ENCODE measurements at places on chromosomes 2 and 18.

- DNase-seq = no peak
Measured at GRCh38 chr2:38444247-38444646, 67.2 kb upstream of the ATL2 start.

- peak; percentile 2 for DNase-seq
Measured at GRCh38 chr2:144372410-144373080, 147.4 kb downstream of the ZEB2 start.

GRCh38 chr2:20300656-20301055 is 50.0 kb downstream of the PUM2 start:
- no peak for DNase-seq

DNA sequence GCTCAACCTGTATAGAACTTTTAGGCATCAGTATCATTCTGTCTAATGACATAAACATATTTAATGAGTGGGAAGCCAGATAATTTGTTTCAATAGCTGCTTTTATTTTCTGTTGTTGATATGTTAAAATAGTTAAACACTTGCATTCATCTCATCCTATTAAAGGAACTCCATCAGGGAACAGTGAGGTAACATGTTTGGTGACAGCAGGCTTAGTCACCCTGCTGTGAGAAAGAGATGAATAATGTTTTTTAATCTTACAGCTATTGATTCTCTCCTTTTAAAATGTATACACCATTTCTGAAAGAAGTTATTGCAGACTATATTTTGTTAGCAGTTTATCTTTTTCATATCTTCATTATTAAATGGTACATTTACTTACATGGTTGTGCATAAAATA is 123.3 kb upstream of the CWC22 start:
- no peak for DNase-seq

- no peak for DNase-seq
Measured at GRCh38 chr2:134482131-134482723, 228.4 kb downstream of the MGAT5 start.

- no peak for DNase-seq
Measured at GRCh38 chr2:11092701-11093335, 62.4 kb upstream of the SLC66A3 start.

DNA sequence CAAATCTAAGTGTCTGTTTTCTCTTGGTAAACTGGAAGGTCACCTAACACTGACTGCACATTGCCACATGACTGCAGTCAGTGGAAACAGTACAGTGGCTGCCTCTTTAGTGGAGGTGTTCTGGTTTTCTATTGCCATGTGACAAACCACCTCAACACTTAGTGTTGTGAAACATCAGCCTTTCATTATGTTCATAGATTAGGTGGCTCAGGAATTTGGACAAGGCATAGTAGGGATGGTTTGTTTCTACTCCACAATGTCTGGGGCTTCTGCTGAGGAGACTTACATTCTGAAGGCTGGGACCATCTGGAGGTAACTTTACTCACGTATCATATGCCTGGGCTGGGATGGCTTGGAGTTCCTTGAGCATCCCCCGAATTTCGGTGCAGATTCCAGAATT is 26.5 kb downstream of the CCDC85A start:
- no peak for DNase-seq

GRCh38 chr18:36017232-36017631 is 44.8 kb downstream of the RMP24 start:
- DNase-seq = no peak

DNA sequence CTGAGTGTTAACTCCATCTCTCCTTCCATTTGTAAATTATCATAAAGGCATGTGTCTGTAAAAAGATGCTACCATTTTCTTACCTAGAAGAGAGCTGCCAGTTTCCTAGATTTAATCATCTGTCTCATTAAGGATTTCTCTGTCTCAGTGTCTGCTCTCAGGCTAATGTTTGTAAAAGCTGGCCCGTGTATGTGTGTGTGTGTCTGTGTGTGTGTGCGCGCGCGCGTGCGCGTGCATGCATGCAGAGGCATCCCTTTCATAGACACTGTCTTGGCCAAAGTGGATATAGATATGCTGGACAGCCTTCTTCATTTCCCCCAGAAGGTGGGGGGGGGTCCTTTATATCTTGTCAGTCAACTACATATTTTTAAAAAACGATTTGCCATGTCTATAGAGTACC is 18.9 kb downstream of the MGAT5 start:
- no peak for DNase-seq

- no peak for DNase-seq
Measured at GRCh38 chr2:83058683-83059082, 1400.4 kb downstream of the SUCLG1 start.

DNA sequence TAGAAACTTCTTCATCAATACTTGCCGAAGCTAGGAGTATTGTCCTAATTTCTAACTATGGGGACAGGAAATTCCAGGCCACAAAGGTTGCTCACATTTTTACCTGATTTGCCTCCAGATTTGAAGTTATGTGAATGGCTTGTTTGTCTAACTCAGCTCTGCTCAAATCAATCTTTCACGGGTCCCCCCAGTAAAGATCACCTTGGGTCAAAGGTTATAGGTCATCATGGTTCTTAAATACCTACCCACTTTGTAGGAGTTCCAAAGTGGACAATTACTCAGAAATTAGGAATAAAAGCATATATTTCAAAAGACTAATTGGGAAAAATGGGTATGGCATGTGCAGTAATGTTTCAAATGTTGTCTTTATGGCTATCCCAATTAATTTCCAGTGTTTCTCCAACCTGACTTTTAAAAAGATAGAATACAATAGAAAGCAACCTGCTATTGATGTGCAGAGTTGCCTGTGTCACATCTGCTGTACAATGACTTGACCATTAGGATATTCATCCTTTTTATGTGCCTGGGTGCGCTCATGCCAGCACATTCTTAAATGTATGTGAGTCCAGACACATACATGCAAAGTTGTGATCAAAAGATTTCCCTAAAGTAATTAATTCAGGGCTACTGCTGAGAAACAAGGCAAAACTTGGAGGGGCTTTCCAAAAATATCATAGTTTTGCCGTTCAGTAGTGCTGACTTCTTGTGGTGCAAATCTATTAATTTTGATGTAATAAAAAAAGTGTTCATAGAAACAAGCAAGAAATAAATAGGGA is 126.1 kb downstream of the MYCN start:
- DNase-seq = no peak

GRCh38 chr2:225038231-225038523 is 4.1 kb downstream of the DOCK10 start:
- no peak for DNase-seq

GRCh38 chr2:189440947-189441708 is at the start of gene WDR75:
Gene WDR75 (plus strand): TSS chr2:189441474. CDS start chr2:189441493, 19 bp downstream.
- peak; percentile 84 for DNase-seq

DNA sequence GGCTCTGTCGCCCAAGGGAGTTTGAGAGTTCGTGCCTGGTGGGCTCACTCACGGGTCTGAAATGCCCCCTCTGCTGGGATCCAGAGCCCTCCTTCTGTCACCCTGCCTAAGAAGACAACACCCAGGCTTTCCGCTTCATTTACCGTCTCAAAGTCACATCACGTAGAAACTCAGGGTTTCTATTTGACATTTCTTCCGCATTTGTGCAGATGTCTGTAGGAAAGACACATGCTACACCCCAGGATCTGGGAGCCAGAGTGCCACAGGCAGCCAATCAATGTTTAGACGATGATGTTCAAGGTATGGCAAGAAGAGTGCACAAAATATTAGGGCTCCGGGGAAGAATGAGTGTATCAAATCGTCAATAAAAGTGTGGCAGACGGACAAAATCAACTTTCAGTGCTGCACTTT is 24.4 kb upstream of the ACKR3 start:
- no peak for DNase-seq

- no peak for DNase-seq
Measured at GRCh38 chr2:240601831-240602160, 15.3 kb downstream of the CAPN10 start.

DNA sequence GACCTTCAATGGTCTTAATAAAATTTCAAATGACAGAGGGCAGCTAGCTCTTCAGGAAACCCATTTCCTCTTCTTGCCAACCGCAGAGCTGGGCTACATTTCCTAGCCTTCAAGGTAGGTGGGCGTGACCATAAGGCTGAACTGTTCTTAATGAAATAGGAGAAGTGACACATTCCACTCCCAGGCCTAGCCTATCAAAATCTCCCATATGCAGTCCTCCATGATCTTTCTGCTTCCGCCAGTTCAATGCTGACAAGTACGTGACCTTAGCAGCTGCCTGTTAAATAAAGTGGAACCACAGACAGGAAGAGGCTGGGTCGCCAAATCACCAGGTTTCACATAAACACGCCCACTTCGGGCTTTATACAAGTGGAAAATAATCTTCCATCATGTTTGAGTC is 13.2 kb downstream of the SERPINE2 start:
- DNase-seq = no peak

DNA sequence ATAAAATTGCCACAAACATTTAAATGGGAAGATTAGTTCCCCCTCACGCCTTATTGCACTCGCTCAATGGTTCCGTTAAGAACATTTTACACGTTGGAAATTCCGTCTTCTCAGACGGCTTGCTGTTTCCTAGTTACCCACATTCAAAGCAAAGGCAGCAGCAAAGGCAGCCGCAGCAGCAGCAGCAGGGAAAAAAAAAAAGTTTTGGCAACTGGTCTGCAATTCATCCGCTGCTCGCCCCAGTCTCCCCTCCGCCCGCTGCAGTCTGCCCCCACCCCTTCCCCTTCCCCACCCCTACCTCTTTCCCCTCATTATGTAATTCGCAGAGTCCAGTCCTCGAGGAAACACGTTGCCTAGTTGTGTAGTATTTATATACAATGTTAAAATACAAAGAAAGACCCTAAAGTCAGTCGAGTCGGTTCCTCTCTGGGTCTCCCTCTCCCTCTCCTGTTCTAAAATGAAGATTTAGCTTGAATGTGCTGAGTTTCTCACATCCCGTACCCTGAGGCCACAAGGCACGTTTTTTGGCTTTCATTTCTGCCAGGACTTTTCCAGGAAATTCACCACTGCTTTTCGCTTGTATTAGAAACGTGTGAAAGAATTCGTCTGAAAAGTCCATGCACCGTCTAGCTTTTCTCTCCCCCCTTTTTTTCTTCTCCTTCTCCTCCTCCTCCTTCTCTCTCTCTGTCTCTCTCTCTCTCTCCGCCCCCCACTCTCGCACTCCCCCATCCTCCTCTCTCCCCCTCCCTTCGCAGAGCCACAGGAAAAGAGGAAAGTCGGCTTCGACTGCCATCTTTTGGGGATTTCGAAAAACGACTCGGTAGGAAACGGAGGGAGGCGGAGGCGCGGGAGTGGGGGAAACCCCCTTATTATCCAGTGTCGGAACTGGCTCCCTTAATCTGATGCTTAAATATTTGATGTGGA is 140.0 kb downstream of the MEIS1 start:
- peak; percentile 67 for DNase-seq

DNA sequence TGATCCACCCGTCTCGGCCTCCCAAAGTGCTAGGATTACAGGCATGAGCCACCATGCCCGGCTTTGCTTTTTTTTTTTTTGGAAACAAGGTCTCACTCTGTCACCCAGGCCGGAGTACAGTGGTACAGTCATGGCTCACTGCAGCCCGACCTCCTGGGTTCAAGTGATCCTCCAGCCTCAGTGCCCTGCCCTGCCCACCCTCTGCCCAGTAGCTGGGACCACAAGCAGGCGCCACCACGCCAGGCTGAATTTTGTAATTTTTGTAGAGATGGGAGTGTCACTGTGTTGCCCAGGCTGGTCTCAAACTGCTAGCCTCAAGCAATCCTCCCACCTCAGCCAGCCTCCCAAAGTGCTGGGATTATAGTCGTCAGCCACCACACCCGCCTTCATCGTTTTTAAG is 11.6 kb upstream of the PSD4 start:
- no peak for DNase-seq

GRCh38 chr2:71558300-71559051 is 105.1 kb downstream of the DYSF start:
- DNase-seq = no peak

Measured in amygdala (tissue), 56 donors.